Activated CD4-positive, alpha-beta T cell treated with anti-CD3 and anti-CD28 coated beads for 24 hours (primary cell): ENCODE measurements at places on chromosomes 5 and 9.
A peak's percentile ranks its signal among the peaks of the same experiment; 100 is the strongest.

- DNase-seq, result no peak
Observed at GRCh38 chr9:69379270-69379982, 54.4 kb downstream of the ENTREP1 start.

- DNase-seq, result peak; percentile 55
Observed at GRCh38 chr5:102755686-102756371, 724 bp downstream of the PAM start.

GRCh38 chr5:35543408-35543807, 74.3 kb upstream of the SPEF2 start:
- DNase-seq, result no peak

- no peak for DNase-seq
Observed at GRCh38 chr9:126607731-126608130, 6.0 kb upstream of the LMX1B start.

DNA sequence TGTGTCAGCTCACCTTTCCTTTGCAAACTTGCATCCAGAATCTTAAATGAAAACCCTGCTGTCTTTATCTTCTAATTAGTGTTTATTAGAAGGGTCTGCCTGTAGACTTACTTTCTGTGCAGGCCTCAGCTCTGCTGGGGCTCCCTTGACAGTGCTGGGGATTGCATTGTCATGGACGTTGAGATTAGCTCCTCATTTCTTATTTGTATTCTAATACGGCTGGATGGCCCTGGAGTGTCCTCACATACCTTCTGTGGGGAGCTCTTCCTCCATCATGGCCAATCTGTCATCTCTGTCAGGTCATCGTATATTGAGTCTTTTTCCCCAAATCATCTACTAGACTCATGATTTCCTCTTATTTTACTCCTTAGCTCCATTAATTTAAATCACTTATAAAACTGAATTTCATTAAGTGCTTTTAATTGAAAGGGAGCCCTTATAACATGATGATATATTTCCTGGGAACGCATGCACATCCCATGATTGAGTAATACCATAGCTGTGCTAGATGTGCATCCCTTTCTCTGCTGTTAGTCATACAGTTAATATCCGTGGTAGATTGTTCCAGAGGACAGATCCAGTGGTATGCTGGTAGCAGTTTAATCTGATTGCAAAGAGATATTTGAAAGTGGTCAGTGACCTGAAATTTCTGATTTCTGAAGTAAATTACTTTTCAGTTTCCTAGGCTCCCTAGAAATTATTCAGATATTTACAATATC, 61.6 kb downstream of the ICE1 start:
- no peak for DNase-seq

GRCh38 chr9:127067603-127068220, 54.7 kb downstream of the ANGPTL2 start:
- DNase-seq, result no peak
